ENCODE measurements at places on chromosomes 1 and 21. TPM values are rescaled to one million over a fixed set of nuclear protein-coding genes. Genes with fewer than 3 reads are reported as not detected.

- DNase-seq = peak; percentile 93
Measured at GRCh38 chr1:218660678-218661053, 315.5 kb downstream of the TGFB2 start.

DNA sequence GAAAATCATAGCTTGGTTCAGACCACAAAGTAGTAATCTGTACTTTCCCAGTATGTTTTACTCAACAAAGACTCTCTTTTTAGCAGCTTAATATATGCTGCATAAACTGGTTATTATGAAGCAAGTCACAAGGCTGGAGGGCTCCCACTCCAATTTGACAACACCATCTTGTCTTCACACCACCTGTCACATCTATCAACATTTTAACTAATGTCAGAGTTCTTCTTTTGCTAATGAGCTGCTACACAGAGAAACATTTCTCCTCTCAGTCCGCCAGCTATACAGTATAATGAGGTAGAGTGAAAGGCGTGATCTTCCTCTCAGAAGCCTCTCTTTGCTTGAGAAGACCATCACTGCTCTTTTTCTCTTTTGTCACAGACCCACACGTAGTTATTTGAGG lies 230.1 kb downstream of the BARHL2 start:
- no peak for DNase-seq

GRCh38 chr1:155081472-155082300 lies 3.0 kb downstream of the EFNA3 start:
- no peak for DNase-seq

- DNase-seq = peak; percentile 76
Measured at GRCh38 chr1:98991127-98992012, 13.3 kb downstream of the PLPPR5 start.

- DNase-seq = peak; percentile 78
Measured at GRCh38 chr1:227234998-227235405, 83.3 kb downstream of the CDC42BPA start.

GRCh38 chr1:212698467-212699103 lies 1.1 kb downstream of the BATF3 start:
- DNase-seq = no peak

The TACSTD2 gene
- total RNA-seq = not detected

DNA sequence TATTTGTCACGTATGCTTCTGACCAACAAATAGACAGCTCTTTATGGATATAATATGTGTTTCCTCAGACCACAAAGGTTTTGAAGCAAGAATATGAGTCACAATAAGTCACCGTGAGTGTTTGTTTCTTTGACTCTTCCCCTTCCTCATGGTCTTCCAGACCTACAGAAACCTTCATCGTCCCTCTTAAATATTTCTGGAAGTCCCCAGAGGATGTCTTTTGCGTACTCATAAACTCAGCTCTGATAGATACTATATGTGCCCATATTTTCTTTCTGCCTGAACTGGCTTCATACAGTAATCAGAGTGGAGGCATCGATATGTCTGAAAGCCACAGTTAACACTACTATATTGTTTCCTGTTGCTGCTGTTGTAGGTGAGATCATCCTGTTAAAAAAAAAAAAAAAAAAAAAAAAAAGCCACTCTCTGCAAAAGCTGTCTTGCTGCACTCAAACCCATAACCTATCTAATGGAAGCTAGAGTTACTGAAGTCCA lies 38.4 kb downstream of the ADAMTS1 start:
- peak; percentile 70 for DNase-seq

DNA sequence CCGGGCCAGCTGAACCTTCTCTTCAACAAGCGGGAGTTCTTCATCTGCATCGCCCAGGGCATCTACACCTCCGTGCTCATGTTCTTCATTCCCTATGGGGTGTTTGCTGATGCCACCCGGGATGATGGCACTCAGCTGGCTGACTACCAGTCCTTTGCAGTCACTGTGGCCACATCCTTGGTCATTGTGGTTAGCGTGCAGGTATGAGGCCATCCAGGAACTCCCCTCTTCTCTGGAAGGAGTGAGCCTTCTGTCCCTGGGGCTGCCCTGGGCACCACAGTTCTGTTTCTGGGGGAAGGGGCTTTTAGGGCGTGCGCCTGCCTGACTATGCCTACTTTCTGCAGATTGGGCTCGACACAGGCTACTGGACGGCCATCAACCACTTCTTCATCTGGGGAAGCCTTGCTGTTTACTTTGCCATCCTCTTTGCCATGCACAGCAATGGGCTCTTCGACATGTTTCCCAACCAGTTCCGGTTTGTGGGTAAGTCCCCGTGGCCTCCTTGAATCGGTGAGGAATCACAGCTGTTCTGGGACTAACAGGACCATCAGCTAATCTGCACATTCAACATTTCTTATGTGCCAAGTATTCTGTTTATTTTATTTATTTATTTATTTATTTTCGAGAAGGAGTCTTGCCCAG lies 21.1 kb downstream of the ATP8B2 start:
- no peak for DNase-seq

DNA sequence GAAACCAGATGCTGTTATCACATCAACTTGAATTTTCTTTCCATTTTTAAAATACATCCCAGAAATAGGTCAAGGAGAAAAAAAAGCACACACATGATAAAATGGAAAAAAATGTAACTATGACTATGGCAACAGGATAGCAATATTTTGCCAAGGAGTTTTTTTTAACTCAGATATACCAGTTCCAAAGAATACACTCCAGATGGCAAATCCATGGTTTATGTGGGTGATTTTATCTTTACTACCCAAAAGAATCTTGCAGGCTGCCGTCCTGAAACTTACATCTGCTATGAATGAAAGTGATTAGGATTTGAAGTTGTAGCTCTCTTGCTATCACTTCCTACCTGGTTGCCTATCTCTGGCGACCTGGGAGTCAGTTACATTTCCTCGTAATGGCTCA lies 91.0 kb upstream of the PLPPR4 start:
- DNase-seq = no peak

- DNase-seq = peak; percentile 59
Measured at GRCh38 chr1:236608930-236609726, 4.8 kb upstream of the HEATR1 start.

DNA sequence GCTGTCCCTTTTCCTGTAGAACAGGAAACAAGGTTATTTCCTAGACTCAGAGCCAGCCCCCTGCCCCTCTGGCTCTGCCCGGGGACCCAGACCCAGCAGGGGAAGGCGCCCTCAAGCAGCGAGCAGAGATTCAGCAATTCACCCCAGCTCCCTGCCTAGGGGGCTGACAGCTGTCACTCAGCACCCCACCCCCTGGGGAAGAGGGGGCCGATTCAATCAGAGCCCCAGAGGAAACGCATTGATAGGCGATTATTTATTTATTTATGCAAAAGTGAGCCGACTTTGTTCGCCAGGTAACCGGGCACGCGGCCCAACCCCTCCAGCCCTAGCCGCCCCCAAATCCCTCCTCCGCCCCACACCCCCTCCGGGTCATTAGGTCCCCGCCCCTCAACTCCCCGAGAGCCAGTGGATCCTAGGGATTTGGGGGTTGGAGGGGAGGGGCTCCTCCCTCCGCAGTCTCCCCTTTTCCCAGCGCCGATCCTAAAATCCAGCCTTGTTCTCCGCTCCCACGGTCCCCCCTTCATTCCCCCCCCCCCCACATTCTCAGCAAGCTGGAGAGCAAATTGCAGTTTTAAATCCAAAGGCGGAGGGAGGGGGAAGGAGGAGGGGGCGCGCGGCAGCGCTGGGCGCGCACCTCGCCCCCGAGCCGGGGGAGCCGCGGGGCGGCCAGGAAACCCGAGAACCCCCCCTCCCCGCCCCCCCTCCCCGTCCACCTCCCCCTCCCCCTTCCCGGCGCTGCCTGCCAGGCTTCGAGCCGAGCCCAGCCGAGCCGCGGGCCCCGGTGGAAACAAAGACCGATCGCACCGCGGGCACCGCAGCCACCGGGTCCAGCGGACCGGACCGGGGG lies 1.3 kb downstream of the AHDC1 start:
- DNase-seq = no peak

DNA sequence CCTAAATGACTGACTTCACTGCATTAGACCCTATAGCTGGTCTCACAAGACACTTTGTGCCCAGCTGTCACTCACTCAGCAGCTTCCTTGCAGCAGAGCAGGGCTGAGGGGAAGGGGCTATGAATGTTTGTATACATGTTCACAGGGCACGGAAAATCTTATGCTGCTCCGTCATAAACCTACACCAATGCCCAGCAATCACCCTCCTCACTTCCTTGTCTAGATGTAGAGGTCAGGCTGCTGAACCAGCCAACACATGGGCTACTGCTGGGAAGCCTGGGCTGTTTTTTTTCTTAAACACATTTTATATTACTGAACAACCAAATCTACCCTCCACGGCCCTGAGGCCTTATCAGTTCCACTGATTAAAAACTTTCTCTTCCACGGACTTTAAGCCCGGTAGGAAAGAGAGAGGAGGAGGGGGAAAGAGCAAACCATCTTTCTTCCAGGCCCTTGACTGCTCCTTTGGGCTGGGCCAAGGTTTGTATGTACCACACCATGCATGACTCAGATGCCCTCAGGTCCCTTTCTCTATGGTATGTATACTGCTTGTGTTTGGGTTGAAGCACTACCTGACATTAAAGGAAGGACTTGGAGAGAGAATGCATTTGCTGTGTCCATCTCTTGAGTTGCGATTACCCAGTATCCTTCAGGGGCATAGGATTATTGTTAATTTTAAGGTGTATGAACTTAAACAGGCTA lies 12.7 kb downstream of the MTFR1L start:
- peak; percentile 35 for DNase-seq

The COL24A1 gene
- 0.69 TPM for total RNA-seq

The ECM1 gene
- 50.2 TPM for total RNA-seq

DNA sequence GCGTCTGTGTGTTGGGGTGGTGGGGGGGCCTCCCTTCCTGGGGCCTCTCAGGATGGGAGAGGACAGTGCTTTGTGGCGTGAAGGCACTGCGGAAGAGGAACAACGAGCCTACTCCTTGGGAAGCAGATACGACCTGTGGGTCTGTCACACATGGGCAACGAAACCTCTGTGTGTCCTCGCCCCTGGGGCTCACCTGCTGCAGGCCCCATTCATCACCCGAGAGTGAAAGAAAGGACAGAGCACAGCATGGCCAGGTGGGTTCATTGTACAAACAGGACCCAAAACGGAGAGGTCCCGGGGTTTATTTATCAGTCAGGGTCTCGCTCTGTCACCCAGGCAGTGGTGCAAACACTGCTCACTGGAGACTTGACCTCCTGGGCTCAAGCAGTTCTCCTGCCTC lies 40.1 kb upstream of the LIN9 start:
- no peak for DNase-seq

- peak; percentile 100 for DNase-seq
Measured at GRCh38 chr1:210598135-210598652, 269.5 kb downstream of the HHAT start.

The NBPF8 gene
- 8.8 TPM for total RNA-seq

GRCh38 chr1:220391491-220391890 lies 119.2 kb upstream of the RAB3GAP2 start:
- DNase-seq = no peak

- DNase-seq = no peak
Measured at GRCh38 chr21:42276526-42277154, 38.6 kb downstream of the TFF3 start.

DNA sequence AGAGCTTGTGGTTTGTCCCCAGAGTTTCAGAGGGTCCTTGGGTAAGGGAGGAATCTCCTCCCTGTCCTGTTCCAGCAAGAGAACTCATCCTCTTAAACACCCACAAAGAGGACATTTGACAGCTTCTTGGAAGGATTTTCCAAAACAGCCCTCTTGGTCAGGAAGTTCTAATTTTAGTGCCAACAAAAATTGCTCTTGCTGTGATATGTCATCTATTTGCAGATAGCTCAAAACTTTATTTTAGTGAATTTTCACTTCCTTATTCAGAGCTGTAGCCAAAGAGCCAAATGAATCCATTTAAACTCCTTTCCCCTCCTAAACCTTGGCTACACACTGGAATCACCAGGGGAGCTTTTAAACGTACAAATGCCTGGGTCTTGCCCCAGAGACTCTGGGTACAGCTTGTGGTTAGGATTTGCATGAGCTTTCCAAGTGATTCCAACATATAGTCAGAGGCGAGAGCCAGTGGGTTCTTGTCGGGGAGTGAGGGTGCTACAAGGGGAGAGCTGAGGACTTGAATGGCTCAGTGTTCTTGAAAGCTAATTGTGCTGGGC lies 11.8 kb upstream of the RASSF5 start:
- DNase-seq = no peak

GRCh38 chr1:192878249-192878648 lies 69.4 kb downstream of the RGS2 start:
- peak; percentile 32 for DNase-seq

The KCNN3 gene
- 0.37 TPM for total RNA-seq

GRCh38 chr1:26293911-26294463 lies 12.4 kb downstream of the UBXN11 start:
- DNase-seq = no peak

DNA sequence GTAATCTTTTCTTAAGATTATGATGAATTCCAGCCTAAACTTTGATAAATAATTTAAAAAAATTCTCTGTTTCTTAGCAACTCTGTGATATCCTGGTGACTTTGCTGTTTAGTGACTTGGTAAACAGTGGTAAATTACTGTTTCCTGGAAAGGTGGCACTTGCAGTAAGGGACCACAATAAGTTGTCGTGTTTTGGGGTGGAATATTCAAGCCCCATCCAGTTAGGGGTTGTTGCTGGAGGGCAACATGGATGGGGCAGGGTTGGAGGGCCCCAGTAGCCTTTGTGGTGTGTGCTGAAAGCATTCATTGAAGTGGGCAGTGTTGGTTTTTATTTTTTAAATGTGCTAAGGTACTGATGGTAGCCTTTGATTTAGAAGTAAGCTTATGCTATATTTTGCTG lies 30.3 kb downstream of the PRDM2 start:
- no peak for DNase-seq

DNA sequence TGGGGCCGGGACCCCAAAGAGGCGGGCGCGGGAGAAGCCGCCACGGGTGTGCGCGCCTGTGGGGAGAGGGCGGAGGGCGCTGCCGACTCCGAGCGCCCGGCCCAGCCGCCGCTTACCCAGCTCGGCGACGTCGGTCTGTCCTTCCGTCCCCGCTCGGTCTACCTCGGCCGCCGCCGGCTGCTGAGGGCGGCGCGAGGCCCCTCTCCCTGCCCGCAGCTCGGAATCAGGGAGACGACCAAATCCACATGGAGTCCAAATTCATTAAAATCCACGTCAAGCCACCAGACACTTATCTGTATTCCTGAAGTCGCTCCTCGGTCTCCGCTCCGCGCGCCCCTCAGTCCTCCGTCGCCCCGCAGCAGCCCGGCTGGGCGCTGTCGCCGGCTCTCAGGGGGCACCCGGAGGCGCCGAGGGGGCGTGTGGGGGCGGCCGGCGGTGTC lies 637 bp downstream of the PLXNA2 start:
- DNase-seq = no peak

The BTBD8 gene
- 6.9 TPM for total RNA-seq

The DNALI1 gene
- total RNA-seq = 0.49 TPM

The MASP2 gene
- total RNA-seq = not detected

DNA sequence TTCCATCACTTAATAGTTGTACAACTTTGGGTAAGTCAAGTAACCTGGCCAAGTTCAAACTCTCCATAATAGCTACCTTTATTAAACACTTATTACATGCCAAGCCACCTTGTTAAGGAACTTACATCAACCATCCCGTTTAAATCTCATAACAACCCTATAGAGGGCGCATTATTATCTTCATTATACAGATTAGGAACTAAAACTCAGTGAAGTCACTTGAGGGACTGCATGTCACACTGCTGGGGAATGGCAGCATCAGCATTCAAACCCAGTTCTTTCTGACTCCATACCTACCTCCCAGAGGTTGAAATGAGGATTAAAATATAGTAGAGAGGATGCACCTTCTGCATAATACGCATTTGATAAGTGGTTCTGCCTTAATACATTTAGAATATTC lies 47.1 kb upstream of the PLA2G2C start:
- peak; percentile 31 for DNase-seq

GRCh38 chr1:107599220-107599619 lies 365.8 kb downstream of the VAV3 start:
- peak; percentile 15 for DNase-seq

The KCNQ4 gene
- 0.05 TPM for total RNA-seq
